ENCODE measurements at places on chromosomes 7 and 10.

DNA sequence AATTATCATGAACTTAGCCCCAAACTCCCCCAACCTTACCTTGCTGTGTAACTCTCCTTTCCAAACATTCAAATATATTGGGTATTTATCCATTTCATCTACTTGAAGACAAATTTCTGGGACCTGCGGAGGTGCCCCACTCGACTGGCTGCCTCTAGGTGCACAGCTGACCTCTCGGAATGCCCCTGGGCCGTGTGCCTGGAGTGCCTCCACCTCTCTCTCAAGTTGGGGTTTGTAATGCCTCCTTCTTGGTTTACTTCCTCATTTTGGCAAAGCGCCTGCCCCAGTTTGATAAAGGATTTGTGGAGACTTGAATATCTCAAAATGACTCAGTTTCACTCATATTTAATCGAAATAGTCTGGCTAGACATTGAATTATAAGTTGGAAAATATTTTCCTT lies 16.6 kb downstream of the ZNF777 start:
- DNase-seq: no peak

DNA sequence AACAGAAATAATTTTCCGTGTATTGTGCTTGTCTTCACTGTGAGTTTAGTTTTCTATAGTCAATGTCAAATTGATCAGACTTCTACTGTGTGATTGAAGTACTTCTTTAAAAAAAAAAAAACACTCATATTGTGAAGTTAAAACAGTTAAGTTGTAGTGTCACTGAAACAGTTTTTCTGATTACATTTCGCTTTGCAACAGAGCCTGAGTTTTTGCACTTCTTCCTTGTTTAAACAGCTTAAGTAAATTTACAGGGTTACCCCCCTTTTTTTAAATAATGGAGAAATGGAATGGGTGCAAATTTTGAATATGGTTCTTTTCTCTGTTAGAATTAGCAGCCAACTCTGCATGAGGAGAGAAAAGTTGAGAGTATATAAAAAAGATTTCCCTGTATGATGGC lies 117.3 kb downstream of the VTI1A start:
- no peak for DNase-seq

GRCh38 chr10:1572519-1573333 lies 164.6 kb downstream of the ADARB2 start:
- no peak for DNase-seq

DNA sequence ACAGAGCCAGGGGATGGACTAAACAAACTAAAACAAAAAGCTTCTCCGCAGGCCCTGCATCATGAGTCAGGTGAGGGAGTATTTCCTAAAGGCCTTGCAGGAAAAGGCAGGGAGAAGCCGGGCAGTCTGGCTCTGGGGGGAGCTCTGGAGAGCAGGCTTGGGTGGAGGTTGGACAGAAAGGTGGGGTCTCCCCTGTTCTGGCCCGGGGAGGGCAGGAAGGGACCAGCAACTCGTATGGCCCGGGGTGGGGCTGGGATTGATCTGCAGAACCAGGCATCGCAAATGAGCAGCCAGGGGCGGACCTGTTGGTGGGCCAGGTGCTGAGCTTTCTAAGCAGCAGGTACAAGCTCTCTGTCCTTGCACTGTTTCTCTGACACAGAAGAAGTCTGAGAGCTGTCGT lies 235.2 kb downstream of the TCERG1L start:
- DNase-seq: no peak

- DNase-seq: no peak
Observed at GRCh38 chr10:116905845-116906210, 56.5 kb downstream of the ENO4 start.

- no peak for DNase-seq
Observed at GRCh38 chr10:78781251-78781913, 287.4 kb upstream of the ZMIZ1 start.

- DNase-seq: peak; percentile 44
Observed at GRCh38 chr10:7756360-7756992, 31.3 kb downstream of the KIN start.

GRCh38 chr10:73867126-73867807 lies 7.1 kb downstream of the CAMK2G start:
- DNase-seq: peak; percentile 28

- no peak for DNase-seq
Observed at GRCh38 chr10:132521466-132522102, 16.0 kb upstream of the INPP5A start.

DNA sequence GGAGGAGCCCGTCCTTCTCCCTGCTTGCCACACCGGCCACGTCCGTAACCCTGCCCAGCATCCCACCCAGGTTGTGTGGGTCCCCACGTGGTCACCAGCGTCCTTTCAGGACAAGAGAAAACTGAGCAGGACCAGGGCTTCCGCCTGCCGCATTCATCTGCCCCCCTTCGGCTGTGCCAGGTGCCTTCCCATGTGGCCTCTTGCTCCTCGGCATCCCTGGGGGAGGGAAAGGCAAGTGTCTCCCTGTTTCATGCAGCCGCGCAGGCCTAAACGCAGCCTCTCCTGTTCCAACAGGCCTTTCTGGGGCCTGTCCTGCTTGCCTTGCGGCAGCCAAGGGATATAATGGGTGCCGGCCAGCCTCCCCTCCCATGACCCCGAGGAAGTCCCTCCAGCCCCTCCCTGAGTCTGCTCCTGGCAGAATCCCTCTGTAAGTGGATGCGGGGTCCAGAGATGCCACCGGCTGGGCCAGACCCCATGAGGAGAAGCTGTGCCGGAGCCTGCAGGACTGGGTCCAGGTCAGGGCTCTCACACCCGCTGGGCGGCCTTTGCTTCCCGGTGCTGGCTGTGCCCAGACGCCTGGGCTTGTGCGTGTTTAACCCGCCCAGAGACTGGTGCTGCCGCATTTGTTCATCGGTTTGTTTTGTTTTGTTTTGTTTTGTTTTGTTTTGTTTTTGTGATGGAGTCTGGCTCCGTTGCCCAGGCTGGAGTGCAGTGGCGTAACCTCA lies 23.1 kb downstream of the SHH start:
- DNase-seq: no peak

- DNase-seq: no peak
Observed at GRCh38 chr10:131908151-131908550, 7.3 kb downstream of the PPP2R2D start.

DNA sequence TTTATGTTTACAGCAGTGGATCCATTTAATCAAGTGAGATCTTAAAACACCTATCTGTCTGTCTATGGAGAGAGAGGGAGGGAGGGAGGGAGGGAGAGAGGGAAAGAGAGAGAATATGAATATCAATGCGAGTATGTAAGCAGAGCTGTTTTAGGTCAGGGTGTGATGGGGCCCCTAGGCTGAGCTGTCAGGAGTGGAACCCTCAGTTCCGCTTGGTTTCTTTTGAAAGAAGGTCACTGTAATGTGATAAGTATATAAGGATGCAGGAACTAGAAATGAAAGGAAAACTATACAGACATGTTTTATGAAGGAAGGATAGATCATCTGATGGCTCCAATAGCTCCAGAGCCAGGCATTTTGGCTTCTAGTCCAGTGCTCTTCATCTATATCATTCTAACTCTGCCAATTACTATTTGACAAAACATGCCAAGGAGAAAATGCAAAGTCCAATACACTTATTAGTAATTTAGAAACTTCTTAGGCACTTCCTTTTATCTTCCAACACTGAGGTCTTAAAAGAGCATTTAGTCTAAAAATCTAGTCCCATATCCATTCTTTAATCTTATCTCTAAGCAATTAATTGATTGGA lies 70.3 kb downstream of the NRCAM start:
- DNase-seq: no peak

DNA sequence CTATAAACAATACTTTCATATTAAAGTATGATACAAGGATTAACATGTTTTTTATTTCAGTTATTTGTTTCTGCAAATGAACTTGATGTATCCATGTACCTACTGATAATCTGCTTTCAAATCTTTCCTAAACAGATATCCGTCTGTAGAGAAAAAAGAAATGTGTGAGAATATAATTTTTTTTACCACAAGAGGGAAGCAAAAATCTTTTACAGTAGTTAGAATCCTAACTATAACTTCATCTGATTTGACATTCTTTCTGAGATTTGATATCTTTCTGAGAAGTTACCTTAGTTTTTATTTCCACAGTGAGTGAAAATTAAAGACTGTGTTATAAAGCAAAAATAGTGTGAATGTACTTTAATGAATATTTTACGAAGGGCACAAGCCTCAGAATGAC lies 203.9 kb upstream of the PCLO start:
- no peak for DNase-seq

DNA sequence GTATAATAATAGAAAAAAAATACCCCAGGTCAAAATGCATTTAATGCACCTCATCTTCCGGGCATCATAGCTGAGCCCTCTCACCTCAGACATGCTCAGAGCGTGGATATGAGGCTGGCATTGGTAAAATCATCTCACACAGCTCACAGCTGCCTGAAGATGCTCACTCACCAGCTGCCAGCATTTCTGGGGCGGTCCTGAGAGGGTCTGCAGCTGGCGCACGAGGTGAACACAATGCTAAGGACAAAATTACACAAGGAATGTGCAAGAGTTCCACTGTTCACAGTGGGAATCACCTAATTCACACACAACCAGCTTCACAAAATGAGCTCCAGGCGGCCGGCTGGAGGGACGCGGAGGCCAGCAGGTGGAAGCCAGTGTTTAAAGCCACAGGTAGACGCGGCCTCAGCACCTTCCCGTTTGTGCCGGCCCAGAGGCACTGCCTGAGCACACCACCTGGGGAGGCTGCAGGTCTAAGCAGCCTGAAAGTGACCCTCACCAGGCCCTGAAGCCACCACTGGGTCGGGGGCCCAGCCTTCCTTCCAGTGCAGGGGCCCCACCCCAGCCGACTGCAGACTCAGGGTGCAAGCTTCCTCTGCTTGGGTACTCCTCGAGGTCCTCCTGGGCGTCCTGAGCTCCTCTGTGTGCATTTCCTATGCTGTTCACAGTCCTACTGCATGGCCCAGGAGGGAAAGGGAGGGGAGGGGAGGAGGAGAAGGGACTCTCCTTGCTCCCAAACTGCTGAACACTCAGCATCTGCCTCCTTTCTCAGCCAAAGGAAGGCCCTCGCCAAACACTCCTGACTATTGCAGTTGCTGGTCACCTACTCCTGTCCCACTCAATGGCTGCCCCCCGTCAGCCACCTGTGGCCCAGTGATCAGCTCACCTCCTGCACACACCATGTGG lies 61.2 kb upstream of the FAM20C start:
- DNase-seq: no peak

- DNase-seq: no peak
Observed at GRCh38 chr7:124388751-124389150, 355.9 kb upstream of the TMEM229A start.

DNA sequence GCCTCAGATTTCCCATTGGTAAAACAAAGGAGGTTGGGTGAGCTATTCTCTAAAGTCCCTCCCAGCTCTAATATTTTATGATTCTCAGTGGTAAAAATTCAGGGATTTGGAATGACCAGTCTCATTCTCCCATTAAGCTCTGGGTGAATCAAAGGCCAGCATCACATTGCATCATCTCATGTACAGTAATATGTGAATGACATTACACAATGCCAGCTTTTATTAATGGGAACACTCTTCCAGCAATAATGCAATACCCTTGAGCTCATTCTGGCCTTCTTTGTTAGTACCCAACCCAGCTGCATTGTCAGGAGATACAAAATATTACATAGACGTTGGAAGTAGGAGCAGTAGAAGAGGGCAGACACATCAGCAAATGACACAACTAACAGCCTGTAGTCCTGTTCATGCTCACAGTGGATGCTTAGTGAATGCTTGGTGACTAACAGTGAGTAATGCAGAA lies 100.0 kb upstream of the EGR2 start:
- peak; percentile 65 for DNase-seq

- DNase-seq: no peak
Observed at GRCh38 chr10:78997635-78998618, 70.8 kb upstream of the ZMIZ1 start.

GRCh38 chr10:127123626-127124025 lies 72.8 kb downstream of the INSYN2A start:
- peak; percentile 9 for DNase-seq

GRCh38 chr7:95682913-95683312 lies 86.6 kb upstream of the PDK4 start:
- DNase-seq: no peak

GRCh38 chr10:59817773-59818172 lies 64.5 kb upstream of the MRLN start:
- peak; percentile 52 for DNase-seq

GRCh38 chr7:68547799-68548198 lies 1050.5 kb upstream of the AUTS2 start:
- no peak for DNase-seq

GRCh38 chr10:68192113-68192512 lies 39.8 kb downstream of the ATOH7 start:
- DNase-seq: peak; percentile 23

GRCh38 chr7:81007051-81007450 lies 88.2 kb upstream of the SEMA3C start:
- DNase-seq: no peak

GRCh38 chr7:148983200-148984146 lies 44.8 kb downstream of the PDIA4 start:
- peak; percentile 81 for DNase-seq

GRCh38 chr7:48280100-48280499 lies 108.8 kb downstream of the ABCA13 start:
- DNase-seq: peak; percentile 61

- DNase-seq: peak; percentile 67
Observed at GRCh38 chr7:28389504-28390395, 22.6 kb upstream of the CREB5 start.

DNA sequence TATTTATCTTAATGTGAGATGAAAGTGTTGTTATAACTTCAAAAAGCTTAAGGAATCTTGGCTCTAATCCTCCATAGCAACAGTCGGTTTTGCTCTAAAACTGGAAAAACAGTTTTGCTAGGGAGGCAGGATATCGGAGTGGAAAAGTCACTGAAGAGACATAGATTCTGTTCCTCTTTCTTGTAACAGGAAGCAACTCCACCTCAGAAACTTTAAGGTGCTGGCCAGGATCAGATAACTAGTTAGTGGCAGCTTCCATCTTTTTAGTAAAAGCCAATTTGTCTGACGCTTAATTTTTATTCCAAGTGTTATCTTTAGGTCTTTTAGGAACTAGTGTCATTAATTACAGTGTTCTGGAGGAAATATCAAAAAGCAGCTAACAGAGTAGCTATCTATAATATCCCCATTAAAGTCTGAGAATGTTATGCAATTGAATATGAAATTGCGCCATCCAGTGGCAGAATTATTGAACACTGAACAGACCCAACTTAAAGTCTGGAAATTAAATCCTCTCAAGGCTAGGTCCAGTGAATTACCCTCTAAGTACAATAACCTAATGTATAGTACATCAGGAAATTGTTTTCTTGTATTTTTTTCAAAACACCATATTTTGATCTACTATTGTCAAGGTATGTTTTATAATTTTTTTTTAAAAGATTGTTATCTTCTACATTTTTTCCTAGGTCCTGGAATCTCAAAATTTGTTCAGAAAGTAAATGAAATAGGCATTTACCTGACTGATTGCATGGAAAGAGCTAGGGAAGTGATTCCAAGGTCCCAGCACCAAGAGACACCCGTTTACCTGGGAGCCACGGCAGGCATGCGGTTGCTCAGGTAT lies 65.9 kb upstream of the CC2D2B start:
- peak; percentile 74 for DNase-seq

GRCh38 chr10:109889867-109890266 lies 33.4 kb downstream of the XPNPEP1 start:
- peak; percentile 85 for DNase-seq

- no peak for DNase-seq
Observed at GRCh38 chr10:28171468-28172222, 131.2 kb downstream of the MPP7 start.

Data from EH (cell line).